ENCODE measurements at places on chromosomes 2 and 18.

- DNase-seq, result no peak
Measured at GRCh38 chr2:98759338-98759737, 28.4 kb upstream of the MGAT4A start.

- no peak for DNase-seq
Measured at GRCh38 chr2:206890926-206891325, 48.4 kb upstream of the CPO start.

DNA sequence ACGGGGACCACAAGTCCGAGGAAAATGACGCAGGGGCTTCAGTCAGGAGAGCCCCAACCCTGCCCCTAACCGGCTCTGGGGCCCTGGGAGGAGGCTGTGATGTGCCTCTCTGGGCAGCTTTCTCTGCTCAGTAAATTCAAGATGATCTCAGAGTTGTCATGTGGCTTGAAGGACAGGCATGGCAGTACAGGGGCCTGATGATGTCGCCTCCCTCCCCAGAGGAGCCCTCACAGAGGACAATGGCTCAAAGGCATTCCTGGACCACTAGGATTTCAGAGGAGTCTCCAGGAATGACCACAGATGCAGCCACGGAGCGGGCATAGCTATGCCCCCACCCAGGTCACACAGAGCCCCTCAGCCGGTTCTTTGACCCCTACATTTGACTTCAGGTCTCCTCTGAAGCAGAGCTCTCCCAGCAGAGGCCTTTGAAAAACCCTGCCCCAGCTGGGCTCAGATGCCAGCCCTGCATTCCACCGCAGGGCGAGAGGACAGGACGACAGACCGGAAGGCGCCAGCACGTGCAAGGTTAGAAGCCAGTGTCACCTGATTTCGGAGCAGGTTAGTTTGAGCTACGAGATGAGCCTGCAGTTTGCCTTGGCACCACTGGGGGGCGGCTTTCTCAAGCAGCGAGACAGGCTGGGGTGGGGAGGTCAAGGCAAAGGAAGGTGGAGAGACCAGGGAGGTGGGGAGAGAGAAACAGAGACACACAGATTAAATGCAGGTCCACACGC, 39.2 kb downstream of the BIN1 start:
- peak; percentile 95 for DNase-seq

GRCh38 chr2:34547900-34548299, 948.8 kb upstream of the FAM98A start:
- DNase-seq, result no peak

GRCh38 chr2:12320991-12321641, 395.6 kb upstream of the TRIB2 start:
- DNase-seq, result no peak

- no peak for DNase-seq
Measured at GRCh38 chr2:9693646-9694045, 62.8 kb upstream of the YWHAQ start.

- DNase-seq, result no peak
Measured at GRCh38 chr2:33144243-33144642, 197.5 kb downstream of the LTBP1 start.

DNA sequence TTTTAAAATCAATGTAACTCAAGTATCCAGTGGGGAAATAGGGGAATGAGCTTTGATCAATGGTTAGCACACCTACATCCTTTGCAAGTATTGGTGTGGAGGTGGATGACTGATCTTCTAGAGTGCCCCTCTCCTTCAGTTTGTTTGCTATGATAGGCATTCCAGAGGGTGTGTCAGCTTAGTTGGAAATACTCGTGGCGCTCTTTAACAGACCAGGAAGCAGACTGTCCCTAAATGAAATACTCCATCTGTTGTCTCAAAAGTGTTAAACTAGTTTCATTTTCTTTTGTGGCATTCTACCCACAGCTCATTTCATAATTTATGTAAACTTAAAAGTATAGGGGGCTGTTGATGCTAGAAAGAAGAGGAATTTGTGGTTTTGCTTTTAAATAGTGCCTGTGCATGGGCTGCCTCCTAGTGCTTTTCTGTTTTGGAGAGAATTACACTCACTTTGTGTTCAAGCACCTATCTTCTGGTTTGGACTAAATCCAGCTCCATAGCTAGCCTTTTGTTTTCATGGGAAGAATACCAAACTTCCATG, 66.2 kb downstream of the STAT1 start:
- DNase-seq, result no peak

- DNase-seq, result no peak
Measured at GRCh38 chr2:222796413-222797103, 64.3 kb upstream of the ACSL3 start.

DNA sequence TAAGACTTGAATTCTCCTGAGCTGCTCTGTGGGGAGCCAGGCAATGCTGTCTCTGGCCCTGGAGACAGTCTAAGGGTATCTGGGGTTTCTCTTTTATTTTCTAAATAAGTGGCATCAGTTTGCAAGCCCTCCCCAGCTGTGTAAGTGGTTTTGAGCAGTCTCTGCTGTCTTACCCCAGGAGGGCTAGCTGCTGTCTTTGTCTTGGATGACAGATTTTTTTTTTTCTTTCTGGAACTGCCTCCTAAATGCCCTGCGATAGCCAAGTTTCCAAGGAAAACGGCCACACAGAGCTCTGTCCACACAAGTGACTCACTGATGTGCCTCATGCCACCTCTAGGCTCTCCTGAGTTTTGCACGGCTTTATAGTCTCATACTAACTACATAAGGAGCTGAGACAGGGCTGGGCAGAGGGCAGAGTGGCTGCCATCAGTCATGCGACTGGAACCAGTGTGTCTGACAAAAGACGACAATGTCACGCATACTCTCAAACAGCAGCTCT, 37.2 kb upstream of the THOC1 start:
- DNase-seq, result peak; percentile 48

GRCh38 chr2:240917009-240917683, 11.0 kb downstream of the CROCC2 start:
- no peak for DNase-seq

GRCh38 chr2:210671065-210671464, 114.7 kb downstream of the CPS1 start:
- no peak for DNase-seq

- no peak for DNase-seq
Measured at GRCh38 chr2:207472343-207473048, 57.3 kb upstream of the CREB1 start.

DNA sequence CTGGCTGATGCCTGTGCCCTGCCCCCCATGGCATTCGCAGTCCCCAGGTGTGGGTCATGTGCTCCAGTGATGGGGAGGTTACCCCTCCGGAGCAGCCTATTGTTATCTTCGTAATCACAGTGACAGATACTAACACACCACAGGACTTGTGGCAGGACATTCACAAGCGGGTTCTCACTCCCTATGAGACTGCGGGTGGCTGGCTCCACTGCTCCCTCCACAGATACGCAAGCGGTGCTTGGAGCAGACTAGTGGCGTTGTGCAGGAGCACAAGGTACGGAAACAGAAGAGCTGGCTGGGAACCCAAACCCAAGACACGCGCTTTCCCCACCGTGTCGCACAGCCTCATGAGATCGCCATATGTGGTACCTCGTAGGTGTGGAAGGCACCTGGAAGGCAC, 52.2 kb downstream of the ACKR3 start:
- DNase-seq, result no peak

DNA sequence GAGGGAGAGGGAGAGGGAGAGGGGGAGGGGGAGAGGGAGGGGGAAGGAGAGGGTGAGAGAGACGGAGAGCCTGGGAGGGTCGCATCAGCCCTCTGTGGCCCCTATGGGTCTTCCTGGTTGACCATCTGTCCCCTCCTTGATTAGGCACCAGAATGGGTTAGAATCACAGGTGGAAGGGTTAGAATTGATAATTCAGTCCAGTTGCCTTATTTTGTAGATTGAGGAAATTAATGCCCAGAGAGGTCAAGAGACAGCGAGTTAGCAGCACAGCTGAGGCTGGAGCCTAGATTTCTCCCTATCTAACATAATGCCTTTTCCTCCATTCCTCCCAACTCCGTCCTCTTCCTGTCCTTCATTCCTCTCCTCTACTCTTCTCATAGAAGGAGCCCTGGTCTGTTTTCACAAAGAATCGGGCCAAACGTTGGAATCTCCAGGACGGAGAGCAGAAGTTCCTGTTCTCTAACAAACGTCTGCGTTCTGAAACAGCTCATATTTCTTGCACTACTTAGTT, 338 bp upstream of the THUMPD2 start:
- DNase-seq, result no peak

DNA sequence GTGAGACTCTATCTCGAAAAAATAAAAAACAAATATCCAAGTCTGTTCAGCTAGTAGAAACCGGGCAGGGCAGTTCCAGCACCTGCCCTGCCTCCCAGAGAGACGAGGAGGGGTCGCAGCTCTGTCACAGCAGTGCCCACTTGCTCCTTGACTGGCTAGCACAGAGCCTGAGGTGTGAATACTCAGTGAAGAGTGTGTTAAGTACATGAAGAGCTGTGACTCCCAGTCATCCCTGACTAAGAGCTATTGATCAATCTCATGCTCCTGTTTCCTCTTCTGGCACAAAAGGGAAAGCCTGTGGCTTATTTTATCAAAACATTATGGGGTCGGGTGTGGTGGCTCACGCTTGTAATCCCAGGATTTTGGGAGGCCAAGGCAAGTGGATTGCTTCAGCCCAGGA, 83.0 kb upstream of the FZD7 start:
- no peak for DNase-seq

GRCh38 chr2:73238976-73239375, 4.9 kb downstream of the CCT7 start:
- no peak for DNase-seq

DNA sequence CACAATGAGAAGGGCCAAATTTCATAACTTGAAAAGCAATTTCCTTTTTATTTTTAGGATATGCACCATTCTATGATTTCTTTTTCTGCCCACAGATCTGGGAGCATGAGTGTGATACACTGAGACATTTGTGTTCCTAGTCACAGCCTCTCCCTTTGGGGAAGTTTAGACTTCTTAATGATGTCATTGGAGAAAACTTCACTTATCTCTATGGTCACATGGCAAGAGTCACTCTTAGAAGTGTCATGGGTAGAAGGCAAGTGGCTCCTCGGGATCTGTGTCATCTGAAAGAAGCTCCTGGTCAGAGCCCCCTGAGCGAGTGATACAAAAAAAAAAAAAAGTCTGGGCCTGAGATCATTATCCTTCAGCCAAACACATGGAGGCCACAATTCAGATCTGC, 62.5 kb upstream of the LGALSL start:
- no peak for DNase-seq

DNA sequence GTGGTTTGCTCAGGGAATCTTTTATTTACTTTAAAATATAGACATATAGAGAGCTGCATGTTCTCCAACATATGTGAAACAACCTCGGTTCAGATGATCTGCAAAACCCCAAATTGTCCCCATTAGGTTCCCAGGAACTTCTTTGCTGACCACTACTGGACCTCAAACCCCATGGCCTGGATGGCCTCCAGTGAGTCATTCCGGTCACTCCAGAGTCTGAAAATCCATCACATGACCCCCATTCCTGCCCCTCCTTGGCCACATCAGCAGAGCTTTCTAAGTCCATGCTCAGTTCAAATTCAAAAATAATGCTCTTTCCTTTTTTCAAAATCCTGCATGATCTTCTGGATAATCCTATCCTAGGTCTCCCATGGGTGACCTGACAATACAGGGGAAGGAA, 271.0 kb downstream of the TNS1 start:
- DNase-seq, result no peak

DNA sequence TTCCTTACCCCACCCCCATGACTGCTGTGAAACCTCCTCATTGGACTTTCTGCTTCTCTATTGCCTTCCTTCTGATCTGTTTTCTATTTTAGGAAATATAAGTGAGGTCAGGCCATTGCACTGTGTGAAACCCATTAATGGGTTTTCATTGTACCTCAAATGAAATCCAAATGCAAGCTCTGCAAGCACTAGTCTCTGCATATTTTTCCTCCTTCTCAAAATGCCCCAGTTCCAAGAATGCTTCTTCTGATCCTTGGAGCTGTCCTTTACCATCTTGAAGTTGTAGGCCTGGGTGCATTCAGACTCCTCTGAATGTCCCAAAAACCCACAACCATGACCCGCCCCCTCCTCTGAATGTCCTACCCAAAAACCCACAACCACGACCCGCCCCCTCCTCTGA, 8.2 kb downstream of the IL1A start:
- DNase-seq, result no peak

DNA sequence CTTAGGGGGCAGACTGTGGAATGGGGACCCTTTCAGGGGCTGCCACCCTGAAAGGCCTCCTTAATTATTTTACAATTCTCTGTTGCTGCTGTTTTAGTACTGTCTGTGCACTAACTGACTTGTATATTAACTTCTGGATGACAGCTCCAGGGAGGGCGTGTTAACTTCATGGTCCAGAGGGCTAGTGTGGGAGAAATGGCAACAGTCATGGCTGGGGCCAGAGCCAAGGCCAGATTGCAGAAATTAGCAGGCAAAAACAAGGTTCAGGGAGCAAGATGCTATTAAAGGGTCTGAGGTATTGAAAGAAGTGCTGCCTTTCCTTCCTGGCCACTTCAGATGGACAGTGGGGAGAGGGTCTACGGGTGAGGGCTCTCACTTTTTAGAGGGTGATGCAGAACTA, 9.1 kb downstream of the WIPF1 start:
- DNase-seq, result no peak

GRCh38 chr2:222623756-222624309, 32.1 kb downstream of the FARSB start:
- no peak for DNase-seq

DNA sequence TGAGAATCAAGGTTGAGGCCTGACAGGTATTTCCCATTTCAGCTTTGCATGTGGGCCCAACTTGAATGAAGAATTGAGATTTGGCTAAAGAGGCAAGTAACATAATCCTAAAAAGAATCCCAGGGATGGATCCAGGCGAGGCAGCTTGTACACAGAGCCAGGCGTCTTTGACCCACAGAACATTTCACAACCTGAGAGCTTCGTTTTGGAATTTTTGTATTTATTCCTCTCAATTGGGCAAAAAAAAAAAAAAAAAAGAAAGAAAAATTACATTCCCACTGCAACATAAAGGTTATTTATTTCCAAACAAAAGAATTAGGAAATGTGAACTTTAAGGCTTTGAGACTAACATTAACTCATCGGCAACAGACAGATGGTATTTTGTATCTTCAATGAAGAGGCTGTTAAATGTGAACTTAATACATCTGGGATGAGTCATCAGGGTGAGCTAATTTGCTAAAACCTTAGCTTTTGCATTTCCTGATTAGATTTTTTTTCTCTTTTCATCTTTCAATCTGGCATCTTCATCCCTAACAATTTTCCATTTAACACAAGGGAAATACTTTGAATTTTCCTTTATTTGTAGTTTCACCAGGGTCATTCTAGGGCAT, 478.5 kb upstream of the TNP1 start:
- no peak for DNase-seq

DNA sequence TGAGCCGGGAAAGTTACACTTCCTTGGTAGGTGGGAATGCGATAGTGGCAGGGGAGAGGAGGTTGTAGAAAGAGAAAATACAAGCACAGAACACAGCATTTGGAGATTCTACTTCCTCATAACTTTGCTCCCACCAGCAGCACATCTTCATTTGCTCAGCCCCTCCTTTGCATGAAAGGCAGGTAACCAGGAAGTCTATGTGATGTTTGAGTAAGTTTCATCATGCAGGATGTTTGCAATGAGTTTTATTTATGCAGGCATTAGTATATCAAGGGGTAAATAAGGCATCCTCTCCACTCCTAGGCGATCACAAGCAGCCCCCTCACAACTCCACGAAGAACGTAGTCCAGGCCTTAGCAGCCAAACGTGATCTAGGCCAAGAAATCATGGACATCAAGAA, 5.0 kb downstream of the RNF152 start:
- DNase-seq, result no peak
